ENCODE measurements at places on chromosomes 7 and 10. TPM values are rescaled to one million over a fixed set of nuclear protein-coding genes. Genes with fewer than 3 reads are reported as not detected.

Gene MET
- total RNA-seq, result 72.0 TPM

Gene APBB1IP
- total RNA-seq, result 5.2 TPM

Gene WEE2
- not detected for total RNA-seq

Gene WNT16
- total RNA-seq, result 2.0 TPM

Gene SOSTDC1
- total RNA-seq, result not detected

Gene CALML5
- total RNA-seq, result not detected

Gene SAP25
- total RNA-seq, result 0.44 TPM

Gene UNCX
- not detected for total RNA-seq

Gene AGAP4
- 7.2 TPM for total RNA-seq
